ENCODE measurements at places on chromosomes 16 and 17.

DNA sequence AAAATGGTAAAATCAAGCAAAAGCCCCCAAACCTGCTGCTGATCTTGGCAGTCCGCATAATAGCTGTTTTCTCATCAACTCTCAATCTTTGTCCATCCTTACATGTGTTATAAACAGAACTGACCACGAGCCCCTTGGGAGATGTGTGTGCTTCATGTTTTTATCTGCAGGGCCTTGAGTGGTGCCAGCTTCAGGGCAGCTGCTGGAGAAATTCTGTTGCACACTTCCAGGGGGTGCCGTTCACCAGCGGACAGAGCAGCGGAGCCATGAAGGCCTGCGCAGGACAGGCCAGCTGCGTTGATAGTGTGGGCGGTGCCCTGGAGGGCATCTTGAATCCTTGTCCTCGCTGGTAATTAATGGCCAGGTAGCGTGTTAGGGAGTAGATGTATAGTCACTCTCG is 20.1 kb downstream of the MPRIP start:
- DNase-seq = no peak

DNA sequence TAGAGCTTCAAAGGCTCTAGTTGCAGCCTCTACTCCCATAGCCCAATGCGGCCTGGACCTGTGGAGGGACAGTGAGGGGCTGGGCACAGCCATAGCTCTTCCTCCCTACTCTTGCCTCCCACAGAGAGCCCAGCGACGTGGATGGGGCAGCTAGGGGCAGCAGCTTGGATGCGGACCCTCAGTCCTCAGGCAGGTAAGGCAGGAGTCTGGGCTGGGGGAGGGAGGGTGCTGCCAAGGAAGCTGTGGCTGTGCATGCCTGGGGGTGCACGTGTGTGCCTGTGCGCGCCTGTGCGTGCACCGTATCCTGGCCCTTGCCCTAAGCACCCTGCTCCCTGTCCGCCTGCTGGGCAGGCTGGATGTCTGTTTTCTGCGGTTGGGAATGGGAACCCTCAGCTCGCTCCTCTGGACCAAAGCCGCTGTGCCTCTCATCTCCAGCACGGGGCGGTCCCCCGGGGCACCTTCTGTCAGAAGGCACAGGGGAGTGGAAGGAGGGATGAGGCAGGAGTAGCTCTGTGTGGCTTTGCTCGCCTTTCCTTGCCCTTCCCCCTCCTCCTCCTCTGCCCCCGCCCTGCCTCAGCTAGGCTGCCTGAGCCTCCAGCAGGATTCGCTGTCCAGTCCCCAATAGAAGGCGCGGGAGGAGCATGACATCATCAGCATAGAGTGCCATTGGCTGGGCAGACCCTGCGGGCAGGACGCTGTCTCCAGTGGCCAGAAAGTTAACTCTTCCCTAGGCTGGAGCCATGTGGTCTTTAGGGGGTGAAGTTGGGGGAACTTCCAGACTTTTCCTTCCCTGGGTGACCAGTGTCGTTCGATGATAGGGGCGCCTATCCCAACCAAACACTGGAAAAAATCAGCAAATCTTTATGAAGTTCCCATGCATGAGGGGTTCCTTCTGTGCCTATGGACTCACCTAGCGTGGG is 797 bp downstream of the PRCD start:
- DNase-seq = peak; percentile 91

DNA sequence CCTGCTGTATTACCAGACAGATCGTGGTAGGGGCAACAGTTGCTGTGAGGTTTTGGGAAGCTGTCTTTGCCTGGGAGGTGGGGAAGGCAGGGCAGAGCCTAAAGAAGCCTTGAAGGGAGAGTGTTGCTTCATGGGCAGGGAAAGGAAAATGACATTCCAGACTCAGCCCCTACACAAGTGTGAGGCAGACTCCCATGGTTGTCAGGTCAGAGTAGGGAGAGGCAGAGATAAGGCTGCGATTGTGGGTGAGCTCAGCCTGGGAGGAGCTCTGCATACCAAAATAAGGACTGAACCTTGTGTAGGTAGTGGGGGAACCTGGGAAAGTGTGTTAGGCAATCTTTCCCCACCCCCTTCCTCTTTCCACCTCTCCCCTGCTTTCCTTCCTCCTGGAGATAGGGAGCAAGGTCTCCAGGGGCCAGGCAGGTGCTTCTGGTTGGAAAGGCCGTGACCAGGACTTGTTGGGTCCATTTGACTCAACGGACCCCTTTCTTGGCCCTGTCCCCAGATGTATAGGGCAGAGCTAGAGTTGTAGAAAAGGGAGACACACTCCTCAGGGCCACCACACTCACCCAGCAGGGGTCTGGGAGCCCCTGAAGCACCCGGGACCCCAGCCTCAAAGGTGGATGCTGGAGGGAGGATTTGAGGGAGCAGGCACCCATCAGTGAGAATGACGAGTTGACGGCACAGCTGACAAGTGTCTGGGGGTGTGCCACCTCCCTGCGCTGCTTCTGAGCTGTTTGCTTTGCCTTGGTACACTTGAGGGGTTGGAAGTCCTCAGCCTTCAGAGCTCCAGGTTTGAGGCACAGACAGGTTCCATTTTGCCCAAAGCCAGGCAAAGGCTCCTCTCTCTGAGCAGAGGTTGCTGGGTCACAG is 18.5 kb upstream of the TOB1 start:
- no peak for DNase-seq

- no peak for DNase-seq
These were observed 133.6 kb downstream of the HS3ST3B1 start for GRCh38 chr17:14434506-14434905.

DNA sequence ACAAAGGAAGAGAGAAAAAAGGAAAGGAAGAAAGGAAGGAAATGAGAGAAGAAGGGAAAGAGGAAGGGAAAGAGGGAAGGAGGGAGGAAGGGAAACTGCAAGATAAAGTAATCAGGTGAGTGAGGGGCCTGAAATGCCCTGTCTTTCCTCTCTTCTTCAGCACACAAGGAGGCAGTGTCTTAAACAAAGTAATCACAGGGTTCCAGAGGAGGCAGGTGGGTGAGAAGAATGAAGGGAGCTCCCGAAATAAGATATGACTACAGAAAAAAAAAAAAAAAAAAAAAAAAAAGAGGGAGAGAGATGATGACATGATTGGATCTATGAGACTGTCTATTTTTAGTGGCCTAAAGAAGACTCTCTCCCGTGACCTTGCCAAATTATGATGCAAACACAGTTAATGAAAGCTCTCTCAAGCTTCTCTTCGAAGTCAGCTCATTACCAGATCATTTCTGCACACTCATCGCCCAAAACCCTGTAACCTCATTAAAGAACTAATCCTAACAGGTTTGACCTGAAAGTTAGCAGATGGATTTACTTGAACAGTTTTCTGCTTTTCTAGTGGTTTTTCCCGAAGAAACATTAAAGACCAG is 53.6 kb downstream of the CDH11 start:
- DNase-seq = no peak

- no peak for DNase-seq
These were observed 55.8 kb downstream of the ZFHX3 start for GRCh38 chr16:72992142-72992601.

- no peak for DNase-seq
These were observed 124.1 kb downstream of the PRKCA start for GRCh38 chr17:66426397-66427033.

GRCh38 chr17:15298176-15298575 is 33.0 kb upstream of the PMP22 start:
- no peak for DNase-seq

- no peak for DNase-seq
These were observed 8.9 kb upstream of the GALK1 start for GRCh38 chr17:75773808-75774470.

DNA sequence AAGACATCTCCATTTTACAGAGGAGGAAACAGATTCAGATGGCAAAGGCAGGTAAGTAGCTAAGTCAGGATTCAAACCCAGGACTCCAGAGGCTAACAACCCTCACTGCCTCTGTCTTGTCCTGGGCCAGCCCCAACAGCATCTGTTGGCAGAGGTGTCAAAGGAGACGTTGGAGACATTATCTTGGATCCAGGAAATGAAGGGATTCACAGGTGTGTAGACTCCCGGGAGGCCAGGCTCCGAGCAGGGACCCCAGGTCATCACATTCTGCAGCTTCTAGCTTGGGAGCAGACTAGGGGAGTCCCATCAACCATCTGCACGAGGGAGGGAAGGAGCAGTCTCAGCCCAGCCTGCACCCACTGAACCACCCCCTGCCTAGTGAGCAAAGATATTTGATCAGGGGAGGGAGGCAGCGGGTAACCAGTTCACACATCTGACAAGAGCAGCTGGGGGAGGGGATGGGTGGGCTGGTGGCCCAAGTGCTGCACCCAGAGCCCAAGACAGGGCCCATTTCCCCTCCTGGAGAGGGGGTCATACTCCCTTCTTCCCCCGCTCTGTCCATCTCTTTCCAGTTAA is 1.0 kb upstream of the B9D1 start:
- DNase-seq = no peak

DNA sequence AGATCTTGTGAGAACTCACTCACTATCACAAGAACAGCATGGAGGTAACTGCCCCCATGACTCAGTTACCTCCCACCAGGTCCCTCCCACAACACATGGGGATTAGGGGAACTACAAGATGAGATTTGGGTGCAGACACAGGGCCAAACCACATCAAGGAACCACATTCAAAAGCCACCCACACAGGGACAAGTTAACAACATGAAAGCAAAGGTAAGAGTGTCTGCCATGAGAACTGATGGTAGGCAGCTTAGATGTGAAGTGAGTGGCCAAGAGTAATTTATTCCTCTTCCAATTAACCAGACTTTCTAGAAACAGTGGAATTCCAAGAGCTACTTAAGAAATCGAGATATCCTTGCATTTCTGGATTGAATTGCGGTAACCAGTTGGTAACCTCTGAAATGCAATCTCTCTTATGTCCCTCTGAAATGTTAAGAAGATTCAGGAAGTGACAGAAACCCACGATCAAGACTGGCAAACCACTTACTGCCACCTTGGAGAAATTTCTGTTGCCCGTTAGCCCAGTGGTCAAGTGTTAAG is 167.4 kb upstream of the CACNG5 start:
- no peak for DNase-seq

DNA sequence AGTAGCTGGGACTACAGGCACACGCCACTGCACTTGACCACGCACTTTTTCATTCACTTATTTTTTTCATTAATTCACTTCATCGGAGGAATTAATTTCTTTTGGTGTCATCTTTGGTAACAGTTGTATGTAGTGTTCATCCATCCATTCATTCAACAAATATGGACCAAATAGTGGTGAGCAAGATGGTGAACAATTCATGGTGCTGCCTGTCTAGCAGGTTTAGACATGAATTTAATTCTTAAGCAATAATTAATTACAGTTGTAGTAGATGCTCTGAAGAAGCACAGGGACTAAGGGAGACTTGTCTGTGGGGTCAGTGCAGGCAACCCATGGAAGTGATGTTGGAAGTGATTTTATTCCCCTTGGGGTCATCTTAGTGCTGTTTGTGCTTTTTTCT is 22.4 kb downstream of the GDE1 start:
- DNase-seq = no peak

- no peak for DNase-seq
These were observed 22.5 kb downstream of the ELAC2 start for GRCh38 chr17:12995106-12995895.

DNA sequence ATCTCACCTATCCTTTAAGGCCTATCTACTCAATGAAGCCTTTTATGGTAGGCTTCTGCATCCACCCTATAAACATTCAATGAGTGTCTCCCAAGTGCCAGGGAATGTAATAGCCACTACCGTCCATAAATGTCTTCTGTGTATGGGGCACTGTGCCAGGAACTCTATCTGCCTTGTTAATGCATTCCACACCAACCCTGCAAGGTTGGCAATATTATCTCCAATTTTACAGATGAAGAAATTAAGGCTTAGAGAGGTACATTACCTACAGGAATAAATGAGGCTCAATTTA is 20.0 kb downstream of the MAP3K14 start:
- DNase-seq = no peak

DNA sequence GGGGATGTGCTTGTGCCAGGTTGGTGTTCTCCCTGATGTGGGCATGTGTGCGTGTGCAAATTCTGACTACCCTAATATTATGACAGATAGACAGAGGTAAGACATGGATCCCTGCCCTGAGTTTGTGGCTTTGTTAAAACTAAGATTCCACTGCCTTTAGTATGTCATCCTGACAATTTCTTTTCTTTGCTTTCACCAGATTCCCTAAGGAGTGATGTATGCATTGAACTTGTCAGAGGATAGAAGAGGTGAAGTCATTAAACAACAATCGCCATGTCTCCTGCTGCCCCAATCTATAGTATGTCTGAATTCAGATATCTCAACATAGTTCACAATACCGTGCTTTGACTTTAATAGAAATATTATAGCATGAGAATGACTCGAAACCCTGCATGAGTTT is 137.1 kb upstream of the ELAC2 start:
- DNase-seq = no peak

- no peak for DNase-seq
These were observed 29.4 kb downstream of the ADAM11 start for GRCh38 chr17:44788139-44788538.

DNA sequence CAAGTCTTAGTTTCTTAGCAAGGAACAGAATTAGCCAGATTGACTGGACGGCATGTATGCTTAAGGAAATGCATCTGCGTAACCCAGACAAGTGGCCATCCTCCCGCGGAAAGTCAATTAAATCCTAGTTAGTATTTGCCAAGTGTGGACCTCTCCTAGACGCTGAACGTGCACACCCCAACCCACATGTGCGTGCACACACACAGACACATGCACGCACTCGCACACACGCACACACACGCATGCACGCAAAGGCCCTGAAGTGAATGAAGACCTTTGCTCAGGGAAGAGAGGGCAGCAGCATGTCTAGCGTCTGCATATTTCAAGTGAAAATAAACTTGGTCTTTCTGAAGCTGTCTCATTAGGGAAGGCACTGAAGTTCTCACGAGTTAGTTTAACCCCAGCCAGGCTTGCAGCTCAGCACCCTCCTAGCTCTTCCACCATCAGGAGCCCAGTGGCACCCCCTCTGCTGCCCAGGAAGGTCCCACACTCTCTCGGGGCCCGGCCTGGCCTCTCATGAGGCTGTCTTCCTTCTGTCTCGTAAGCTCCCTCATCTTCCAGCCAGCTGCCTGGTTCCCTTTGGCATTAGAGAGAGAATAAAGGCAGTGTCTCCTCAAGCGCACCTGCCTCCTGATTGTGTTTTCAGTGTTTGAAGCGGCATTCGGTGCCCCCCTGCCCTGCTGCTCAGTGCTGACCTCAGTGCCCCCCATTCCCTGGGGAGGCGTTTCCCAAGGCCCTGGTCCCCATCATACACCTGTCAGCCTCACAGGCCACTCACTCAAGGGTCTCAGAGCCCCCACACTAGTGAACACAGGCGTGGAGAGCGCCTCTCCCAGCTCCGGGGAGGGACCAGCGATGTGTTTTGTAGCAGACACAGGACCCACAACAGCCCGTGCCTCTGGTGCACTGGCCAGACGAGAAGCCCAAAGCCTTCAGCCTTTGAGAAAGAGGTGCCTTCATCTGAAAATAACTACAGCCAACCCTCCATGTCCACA is 52.2 kb upstream of the CHMP6 start:
- no peak for DNase-seq

DNA sequence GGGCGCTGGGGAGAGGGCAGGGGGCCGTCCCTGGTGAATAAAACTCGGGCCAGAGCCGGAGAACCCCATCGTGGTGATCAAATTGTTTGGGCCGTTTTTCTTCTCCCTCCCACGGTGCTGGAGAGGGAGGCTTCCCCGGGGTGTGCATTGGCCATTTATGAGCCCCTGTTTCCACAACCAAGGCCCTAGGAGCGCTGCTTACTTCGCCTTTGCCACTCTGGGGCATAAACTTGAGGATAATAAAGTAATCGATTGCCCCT is 544 bp downstream of the CCP110 start:
- DNase-seq = peak; percentile 59

All from C1 segment of cervical spinal cord (tissue), 14 donors.